Stimulated activated CD8-positive, alpha-beta memory T cell treated with anti-CD3 and anti-CD28 coated beads, Interleukin-2, amount 100 ng/mL, for 1 hour (primary cell): ENCODE measurements at places on chromosomes 12 and 14.

- peak; percentile 16 for DNase-seq
These were observed 677 bp downstream of the ATP2A2 start for GRCh38 chr12:110281549-110282299.

- no peak for DNase-seq
These were observed 201.4 kb downstream of the C12orf50 start for GRCh38 chr12:87827638-87828264.

DNA sequence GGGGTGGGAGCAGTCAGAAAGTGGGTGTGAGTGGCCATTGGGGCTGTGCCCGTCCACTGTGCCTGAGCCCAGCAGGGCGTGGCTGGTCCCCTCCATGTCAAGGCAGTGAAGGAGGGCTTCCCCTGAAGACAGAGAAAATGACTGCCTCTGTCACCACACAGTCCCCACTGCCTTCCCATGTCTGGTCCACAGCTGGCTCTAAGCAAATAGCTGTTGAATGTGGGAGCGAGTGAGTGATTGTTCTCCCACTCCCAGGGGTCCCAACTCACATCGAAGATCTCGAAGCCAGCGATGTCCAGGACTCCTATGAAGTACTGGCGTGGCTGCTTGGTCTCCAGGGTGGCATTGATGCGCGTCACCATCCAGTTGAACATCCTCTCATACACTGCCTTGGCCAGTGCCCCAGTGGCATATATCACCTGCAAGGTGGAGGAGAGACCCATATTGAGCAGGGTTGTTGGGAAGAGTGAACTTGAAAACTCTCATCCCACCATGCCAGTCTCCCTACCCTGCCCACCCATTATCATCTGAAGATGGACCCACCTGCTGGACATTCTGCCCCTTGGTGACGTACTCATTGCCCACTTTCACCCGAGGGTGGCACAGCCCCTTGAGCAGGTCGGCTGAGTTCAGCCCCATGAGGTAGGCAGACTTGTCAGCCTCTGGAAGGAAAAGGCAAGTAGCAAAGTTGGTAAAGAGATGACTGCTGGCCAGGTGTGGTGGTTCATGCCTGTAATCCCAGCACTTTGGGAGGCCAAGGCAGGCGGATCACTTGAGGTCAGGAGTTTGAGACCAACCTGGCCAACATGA is 6.6 kb downstream of the MYH7 start:
- no peak for DNase-seq

DNA sequence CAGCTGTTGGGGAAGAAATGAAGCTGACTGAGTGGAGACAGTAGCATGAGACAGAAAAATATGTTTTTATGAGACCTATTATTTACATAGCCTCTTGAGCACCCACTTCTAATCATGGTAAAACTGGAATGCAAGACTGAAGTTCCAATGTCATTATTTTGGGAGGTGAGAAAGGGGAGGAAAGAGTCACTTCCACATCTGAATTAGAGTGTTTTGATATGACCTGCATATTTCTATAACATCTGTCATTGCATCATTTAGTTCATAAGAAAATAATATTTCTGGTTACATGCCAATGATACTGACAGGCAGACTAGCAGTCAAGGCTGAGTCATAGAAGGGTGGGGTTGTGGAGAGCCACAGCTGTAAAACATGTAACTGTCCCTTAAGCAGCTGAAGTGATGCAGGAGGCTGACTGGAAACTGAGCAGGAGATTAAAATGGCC is 26.7 kb downstream of the NTN4 start:
- DNase-seq: no peak

GRCh38 chr12:71626768-71627167 is 36.9 kb downstream of the ZFC3H1 start:
- DNase-seq: no peak

GRCh38 chr12:105445649-105446048 is 115.2 kb downstream of the C12orf75 start:
- DNase-seq: no peak

- DNase-seq: no peak
These were observed 49.3 kb downstream of the C14orf132 start for GRCh38 chr14:96088481-96088880.

- no peak for DNase-seq
These were observed 341 bp downstream of the ZNF10 start for GRCh38 chr12:133130808-133131128.

- DNase-seq: no peak
These were observed 29.7 kb downstream of the KTN1 start for GRCh38 chr14:55609681-55610080.

DNA sequence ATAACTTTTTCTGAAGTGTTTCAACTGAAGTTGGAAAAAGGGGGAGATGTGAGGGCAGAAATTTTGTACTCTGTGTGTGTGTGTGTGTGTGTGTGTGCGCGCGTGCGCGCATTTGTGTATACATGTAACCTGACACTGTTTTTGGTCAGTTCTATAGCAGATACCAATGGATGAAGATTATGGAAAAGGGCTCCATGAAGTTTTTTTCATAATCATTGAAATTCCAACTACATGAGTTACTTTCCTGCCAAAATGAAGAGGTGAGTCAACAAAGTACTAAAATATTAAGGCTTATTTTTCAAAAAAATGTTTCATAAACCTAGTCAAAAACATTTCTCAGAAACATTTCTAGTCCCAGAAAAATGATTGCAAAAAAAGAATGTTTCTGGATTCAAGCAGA is 25.7 kb upstream of the CERS5 start:
- DNase-seq: no peak

DNA sequence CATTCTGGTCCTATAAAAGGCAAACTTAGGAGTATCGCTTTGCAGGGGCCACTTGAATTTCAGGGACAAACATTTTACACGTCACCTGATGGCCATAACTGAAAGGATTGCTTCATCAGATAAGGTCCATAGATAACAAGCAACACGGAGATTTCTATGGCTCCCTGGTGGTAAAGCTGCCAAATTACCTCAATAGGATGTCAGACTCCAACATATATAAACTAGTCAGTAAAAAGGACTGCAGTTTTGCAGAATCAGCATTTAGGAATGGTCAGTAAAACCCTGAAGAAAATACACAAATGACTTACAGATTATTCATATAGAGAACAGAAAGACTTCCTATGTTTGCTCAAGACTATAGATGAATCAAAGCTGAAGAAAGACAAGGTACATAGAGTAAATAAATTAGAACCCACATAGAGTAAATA is 66.1 kb upstream of the GRIP1 start:
- no peak for DNase-seq

DNA sequence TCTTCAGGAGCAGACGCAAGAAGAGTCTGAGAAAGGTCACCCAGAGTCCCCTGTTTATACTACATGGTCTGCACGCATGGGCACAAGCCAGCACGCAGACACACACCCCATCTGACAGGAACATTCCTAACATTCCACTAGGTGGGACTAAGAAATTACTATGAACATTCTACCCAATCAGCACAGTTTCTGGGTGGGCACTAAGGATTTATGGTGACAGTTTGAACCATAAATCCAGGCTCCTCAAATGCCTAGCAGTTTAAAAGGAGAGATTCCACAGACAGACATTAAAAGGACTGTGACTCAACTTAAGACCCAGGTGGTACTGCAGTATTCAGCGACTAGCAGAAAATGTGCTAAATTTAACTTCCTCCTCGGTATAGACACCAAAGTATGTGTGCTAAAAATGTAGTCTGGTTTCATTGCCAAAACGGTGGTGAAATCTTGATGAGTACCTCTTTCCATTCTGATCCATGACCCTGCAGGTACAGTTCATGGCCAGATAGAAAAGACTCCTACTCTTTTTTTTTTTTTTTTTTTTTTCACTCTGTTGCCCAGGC is 16.2 kb downstream of the ABHD4 start:
- DNase-seq: no peak

DNA sequence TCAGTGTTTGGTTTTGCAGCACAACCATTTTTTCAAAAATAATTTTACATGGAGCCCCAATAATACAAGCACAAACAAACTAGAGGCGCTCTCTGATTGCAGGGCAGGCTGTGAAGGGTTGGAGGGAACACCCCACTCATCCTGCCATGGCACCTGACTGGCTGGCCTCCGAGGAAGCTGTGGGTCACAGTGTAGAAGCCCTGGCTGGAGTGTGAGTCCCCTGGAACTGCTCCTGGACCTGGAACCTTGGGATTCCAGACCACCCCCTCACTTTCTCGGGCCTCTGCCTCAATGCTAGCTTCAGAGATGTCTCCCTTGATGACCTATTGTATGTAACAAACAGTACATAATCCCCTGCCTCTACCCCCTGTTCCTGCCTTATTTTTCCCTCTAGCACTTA is 14.8 kb upstream of the SERPINA12 start:
- no peak for DNase-seq

DNA sequence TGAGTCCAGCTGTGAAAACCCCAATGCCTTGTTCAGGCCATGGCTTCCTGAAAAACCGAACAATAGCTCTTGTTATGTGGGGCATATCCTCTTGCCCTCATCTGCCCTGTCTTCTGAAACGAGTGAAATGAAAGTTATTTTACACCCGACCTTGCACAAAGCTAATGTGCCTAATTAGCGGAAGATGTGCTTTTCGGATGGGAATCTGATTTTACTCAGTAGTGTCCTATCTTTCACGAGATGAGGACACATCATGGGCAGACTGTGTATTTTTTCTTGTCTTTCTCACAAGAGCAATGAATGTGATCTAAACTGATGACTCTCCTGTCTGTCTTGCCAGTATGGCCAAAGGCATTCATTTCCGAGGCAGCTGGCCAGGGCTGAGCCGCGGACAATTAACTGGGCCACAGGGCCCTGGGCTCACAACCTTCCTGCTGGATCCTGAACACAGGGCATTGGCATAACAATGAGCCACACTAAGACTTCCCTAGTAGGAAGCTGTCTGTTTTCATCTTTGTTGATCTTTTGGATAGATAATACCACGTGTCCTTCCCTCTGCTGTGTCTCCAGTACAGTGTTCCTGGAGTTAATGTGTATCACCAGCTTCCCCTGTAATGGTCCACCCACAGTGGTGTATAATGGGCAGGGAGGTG is 86.0 kb upstream of the HIF1A start:
- no peak for DNase-seq

DNA sequence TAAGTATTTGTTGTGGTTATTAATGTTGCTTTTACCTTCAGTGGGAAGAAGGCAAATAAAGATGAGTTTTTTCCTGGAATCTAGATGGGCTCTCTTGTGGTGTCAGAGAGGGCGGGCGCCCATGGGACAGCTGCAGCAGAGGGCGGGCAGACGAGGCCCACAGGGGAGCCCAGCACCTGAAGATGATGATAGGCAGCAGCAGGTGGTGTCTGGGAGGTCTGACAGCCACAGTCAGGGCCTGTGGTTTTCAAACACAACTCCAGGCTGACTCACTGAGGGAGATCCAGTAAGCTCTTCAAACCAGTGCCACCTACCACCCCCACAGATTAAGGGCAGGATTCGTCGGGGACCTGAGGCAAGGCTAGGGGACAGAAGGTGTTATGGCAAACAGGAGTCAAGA is 42.8 kb downstream of the NKX2-1 start:
- no peak for DNase-seq

DNA sequence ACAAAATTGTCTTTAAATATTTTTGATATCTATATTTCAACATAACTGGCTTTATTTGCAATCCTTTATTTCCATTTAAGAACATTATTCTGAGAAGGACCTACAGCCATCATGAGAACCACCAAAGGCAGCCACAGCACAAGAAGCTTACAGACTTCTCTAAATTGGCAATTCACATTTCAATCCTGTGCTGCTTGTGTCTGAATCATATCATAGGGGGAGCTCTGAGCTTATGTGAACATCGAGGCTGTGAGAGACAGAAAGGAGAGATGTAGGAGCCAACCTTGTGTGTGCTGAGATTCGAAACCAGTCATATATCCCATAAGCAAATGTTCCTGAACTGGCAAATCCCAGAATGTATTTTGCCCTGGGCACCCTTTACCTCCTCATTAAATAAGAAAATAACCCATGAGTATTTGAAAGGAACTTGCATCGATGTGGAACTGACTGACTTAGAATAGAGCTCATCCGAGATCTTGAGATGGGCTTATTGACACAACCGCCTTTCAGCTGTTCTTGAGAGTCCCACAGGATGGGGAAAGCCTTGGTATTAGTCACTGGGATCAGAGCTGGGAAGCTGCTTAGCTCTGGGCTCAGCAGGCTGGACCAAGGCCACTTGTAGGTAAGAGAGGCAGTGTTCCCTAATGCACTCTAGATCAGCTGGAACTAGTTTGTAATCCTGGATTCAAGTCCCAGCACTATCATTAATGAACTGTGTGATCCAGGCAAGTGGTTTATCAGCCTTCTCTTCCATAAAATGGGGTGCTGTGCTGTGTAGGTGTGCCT is 329.8 kb downstream of the CACNA1C start:
- no peak for DNase-seq

DNA sequence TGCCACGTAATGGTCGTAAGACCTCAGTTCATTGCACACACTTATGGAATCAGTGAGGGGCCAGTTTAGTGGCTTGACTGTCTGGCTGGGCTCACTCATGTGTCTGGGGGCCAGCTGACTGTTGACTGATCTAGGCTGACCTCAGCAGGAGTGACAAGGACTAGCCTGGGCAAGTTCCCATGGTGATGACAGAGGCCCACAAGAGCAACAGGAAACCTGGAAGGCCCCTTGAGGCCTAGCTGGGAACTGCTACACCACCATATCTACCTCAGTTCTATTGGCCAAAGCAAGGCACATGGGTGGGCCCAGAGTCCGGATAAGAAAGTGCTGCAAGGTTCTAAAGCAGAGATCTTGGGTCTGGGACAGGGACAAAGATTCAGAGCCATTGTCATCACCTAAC is 21.3 kb upstream of the RFLNA start:
- no peak for DNase-seq

DNA sequence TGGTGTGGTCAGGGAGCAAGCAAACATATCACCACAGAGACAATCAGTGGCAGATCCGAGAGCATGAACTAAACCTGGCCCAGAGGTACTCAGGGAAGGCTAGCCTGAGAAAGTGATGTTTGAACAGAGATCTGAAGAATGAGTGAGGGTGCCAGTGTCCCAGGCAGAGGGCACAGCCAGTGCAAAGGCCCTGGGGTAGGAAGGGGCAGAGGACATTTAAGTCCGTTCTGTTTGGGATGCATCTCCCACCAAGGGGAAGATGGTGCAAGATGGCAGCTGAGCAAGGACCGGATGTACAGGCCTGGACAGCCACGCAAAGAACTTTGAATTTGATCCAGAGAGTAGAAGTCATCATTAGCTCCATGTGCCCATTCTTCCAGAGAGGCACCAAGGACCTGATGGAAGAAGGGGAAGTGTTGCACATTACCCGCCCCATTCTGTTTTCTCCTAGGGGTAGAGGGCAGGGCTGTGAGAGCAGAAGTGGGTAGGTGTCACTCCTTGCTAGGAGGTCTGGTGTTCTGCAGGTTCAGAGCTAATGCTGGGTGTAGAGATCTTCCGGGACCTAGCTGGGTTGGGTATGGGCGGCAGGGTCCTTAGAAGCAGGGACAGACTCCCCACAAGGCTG is 3.9 kb downstream of the DTX1 start:
- no peak for DNase-seq

- DNase-seq: no peak
These were observed 3.3 kb upstream of the PAPLN start for GRCh38 chr14:73234029-73234428.
